SK-N-SH treated with all-trans-retinoic acid at 6 μM for 48 hours (cell line): ENCODE measurements at places on chromosomes 12 and 14.

- ATAC-seq = no peak
Measured at GRCh38 chr12:97118796-97119375, 211.8 kb downstream of the NEDD1 start.

GRCh38 chr12:19332196-19332595 lies 107.1 kb upstream of the AEBP2 start:
- no peak for ATAC-seq

DNA sequence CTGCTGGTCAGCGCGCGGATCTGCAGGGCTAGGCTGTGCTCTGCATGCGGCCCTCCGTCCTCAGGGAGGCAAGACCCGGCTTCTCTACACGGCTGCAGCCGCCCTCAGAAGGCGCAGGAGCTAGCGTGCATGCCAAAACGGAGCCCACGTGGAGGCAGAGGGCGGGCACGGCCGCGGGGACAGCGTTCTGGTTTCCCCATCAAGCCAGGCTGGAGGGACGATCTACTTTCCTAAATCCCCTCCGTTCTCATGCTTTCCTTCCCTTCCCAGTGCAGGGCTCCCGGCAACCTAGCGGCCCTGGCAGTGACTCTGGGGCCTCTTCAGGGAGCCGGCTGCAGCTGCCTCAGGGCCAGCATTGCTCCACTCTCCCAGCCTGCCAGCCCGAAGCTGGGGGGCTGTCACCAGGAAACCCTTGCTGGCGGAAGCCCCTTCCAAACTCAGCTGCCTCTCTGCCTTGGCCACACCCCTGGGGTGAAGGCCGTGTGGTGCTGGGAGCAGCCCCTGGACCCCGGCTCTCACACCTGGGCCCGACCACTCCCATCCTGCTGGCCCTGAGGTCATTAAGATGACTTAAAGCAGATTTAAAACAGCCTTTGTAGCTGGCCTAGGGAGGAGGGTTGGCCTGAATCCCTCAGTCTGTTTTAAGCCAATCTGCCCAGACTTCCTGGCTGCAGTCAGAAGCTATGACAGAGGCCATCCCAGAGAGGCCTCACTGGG lies 9.2 kb upstream of the GOLGA3 start:
- peak; percentile 13 for ATAC-seq

DNA sequence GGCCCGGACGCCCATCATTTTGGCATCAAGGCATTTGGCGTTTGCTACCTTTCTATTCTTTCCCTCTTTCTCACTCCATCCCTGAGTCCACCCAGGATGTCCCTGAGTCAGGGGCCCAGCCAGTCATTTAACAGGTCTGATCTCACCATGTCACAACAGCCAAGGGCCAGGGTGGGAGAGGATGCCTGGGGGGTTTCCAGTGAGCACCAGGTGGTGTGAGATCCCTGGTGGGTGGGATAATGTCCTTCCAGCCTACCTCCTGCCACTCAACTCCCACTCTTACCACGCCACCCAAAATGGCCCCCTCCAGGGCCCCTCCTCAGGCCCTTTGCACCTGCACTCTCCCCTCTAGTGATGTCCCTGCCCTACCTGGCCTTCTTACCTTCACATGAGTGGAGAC lies 310.8 kb downstream of the BCL11B start:
- ATAC-seq = no peak

DNA sequence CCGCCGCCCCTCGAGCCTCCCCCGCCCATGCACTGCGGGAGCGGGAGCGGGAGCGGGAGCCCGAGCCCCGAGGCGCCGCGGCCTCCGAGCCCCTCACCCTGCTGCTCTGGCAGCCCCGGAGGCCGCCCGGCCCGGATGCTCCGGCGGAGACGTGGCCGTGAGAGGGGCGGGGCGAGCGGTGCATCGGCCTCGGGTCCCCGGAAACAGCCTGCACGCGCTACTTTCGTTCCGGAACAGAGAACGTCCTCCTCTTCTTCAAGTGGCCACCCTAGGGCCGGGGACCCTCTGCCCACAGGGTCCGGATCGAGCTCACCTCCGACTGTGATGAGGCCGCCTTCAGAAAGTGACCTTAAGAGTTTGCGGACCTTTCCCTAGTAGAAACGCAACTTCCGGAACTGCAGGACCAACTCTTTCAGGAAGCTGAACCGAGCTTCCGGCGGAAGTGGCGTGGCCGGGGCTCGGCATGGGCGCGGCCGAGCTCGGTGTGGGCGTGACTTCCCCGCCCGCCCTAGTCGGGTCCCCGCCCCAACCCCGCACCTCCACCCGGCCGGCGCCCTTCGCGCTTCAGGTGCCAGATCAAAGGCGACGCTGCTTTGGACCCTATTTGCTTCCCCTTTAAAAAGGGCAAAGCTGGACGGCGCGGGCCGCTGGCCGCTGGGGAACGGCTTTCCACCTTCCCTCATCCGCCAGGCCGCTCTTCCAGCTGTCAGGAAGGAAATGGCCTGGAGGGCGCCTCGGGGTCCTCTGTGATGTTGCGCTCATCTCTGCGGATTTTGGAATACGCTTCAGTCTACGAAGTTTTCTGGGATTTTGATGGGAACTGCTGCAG lies at the start of gene GOLGA3:
TSS of gene GOLGA3 (minus strand) at position 164 of the 829 bp plus-strand sequence. CDS start 6,741 bp downstream, outside the sequence.
- ATAC-seq = peak; percentile 93

DNA sequence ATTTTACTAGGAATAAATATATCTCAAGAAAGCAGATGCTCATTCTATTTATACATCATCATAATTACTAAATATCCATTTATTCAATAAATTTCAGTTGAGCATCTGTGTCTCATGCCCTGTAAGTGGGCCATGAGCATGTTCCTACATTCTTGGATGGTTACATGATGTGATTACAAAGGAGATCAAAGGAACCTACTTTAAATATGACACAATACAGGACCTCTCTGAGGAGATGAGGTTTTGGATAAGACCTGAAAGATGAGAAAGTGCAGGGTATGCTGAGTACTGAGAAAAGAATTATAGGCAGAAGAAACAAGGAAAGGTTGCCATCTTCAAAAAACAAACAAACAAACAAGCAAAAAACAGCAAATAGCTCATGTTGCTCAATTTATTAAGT lies 105.4 kb upstream of the CNTN1 start:
- ATAC-seq = no peak

- no peak for ATAC-seq
Measured at GRCh38 chr14:104144911-104145825, 6.8 kb downstream of the KIF26A start.

GRCh38 chr12:120141336-120141735 lies 24.8 kb upstream of the RAB35 start:
- no peak for ATAC-seq

- ATAC-seq = no peak
Measured at GRCh38 chr12:91622981-91623380, 440.4 kb upstream of the DCN start.

- no peak for ATAC-seq
Measured at GRCh38 chr14:21204167-21205025, 48.5 kb upstream of the OR5AU1 start.

DNA sequence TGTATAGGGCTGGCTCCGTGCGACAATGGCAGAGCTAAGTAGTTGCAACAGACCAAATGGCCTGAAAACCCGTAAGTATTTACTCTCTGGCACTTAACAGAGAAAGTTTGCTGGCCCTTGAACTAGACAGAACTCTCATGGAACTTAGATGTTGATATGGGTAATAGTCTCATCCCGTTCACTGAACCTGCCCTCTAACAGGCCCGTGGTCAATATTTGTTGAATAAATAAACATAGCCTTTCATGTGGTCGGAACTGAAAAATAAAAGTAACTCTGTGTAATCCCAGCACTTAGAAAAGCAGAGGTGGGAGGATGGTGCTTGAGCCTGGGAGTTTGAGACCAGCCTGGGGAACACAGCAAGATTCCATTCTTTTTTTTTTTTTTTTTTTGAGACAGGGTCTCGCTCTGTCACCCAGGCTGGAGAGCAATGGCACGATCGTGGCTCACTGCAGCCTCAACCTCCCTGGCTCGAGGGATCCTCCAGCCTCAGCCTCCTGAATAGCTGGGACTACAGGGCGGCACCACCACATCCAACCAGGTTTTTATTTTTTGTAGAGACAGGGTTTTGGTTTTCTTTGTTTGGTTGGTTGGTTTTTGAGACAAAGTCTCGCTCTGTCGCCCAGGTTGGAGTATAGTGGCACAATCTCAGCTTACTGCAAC lies 29.7 kb downstream of the KDM2B start:
- ATAC-seq = no peak

GRCh38 chr14:23099212-23099861 lies 4.0 kb downstream of the C14orf119 start:
- no peak for ATAC-seq

DNA sequence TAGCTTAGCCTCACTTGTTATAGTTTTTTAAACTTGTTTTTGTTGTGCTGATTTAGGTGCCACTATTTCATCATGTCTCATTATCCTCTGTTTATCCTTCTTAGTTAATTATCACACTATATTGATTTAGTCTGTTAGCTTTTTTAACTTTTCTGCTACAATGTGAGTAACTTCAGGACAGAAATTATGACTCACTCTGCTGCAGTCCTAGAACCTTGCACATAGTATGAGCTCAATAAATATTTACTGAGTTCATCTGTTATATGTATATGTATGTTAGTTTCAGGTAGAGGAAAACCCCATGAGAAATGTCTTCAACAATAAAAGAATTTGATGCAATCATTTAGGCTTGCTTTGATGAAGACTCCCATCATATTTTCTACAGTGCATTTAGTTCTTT lies 224.3 kb upstream of the NAV3 start:
- ATAC-seq = no peak

DNA sequence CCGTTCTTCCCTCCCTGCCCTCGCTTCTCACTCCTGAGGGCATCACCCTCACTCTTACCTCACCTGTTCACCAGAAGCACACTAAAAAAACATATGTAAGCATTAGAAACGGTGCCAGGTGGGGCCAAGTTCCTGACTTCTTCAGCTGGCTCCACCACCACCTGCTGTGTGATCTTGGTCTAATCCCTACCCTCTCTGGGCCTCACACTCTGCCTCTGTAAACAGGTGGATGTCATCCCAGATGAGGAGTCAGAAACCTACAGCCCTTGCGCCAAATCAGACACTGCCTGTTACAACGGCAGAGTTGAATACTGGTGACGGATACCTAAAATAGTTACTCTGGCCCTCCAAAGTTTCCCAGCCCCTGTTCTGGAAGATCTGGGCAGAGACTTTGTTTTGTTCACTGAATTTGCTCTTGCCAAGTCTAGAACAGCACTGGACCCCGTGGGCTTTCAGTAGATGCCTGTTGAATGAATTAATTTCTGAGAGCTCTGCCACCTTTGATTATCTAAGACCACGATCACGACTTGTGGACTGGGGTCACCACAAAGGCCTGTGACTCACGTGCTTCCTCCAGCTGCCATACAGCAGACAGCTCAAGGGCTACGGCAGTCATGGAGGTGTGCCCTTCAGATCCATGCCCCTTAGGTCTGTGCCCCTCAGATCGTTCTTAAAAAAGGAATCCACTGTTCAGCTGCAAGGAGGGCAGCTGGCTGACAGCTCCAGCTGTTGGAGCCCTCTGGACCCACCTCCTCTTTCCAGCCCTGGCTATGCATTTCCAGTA lies 71.9 kb downstream of the GSC start:
- no peak for ATAC-seq

GRCh38 chr14:85617791-85618190 lies 87.8 kb downstream of the FLRT2 start:
- ATAC-seq = peak; percentile 93

DNA sequence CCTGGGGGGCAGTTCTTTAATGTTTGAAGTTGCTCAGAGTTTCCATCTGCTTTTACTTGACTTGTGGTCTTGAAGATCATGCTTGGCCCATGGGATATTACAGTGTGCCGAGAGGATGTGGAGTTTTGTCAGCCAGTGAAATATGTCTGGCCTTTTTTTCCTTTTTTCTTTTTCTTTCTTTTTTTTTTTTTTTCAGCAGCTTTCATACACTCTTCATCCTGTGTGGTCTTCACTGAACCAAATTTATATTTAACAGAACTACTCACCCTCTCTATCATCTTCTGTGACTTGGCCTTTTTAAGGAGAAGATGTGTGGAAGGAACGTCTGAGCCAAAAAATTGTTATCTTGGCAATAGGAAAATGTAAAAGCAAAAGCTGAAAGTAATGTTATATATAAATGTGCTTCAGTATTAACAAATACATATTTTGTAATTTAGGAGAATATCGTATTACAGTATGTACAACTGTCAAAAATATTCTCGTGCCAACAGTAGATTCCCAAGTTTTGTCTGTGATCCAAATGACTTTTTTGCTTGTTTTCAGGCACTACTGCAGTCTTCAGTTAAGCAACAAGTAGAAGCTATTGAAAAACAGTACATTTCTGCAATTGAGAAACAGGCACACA lies 200.6 kb downstream of the CCDC91 start:
- ATAC-seq = peak; percentile 26; the same call in 1 of the 3 replicates

DNA sequence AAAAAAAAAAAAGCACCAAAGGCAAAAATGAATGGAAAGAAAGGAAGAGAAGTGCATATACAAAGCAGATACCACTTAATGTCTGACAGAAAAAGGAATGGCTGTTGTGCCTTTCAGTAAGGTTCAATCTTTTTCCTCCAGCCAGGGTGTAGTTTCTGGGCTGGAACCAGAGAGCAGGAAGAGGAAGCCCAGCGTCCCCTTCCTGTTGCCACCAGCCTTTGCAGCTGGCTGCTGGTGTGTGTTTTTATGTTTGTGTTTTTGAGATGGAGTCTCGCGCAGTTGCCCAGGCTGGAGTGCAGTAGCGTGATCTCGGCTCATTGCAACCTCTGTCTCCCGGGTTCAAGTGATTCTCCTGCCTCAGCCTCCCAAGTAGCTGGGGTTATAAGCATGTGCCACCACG lies 64.6 kb upstream of the LTA4H start:
- no peak for ATAC-seq

DNA sequence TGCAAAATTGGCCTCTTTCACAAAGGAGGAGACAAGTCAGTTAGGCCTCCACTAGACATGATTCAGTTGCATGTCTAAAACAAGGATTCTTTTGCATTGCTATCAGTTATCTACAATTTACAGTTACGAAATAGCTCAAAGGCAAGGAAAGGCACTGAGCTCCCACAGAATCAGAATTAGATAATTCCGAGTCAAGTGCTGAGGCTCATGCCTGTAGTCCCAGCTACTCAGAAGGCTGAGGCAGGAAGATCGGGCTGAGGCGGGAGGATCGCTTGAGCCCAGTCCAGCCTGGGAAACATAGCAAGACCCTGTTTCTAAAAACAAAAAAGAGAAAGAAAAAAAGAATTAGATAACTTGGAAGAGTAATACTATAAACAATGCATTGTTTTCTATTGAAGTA lies 12.3 kb upstream of the RTRAF start:
- ATAC-seq = no peak

DNA sequence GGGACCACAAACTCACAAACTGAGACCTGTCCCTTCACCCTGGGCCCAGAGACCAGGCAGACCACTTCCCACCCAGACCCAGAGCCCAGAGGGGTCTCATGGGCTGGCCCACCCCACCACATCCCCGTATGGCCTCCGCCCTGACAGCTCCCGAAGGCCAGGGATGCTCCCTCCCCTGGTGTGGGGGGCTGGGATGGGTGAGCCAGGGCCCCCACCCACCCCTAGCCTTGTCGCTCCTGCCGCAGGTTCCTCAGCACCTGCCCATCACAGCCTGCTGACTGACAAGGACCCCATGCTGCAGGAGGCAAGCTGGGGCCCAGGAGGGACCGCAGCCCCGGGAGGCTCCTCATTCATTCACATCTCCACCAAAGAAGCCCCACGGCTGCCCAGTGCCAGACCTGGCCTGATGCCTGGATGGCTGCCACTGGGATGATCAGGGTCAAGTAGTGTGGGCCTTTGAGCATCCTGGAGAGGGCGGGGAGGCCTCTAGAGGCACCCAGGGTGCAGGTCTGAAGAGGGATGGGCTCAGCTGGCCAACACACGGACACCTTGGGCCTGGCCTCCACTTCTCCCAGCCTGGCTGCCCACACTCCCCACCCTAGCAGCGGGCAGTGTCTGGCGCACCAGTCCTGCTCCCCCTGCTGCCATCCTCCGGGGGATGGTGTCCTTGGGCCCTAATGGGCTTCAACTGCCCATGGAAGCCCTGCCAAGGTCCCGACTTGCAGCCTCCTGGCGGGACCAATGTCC lies 24.7 kb upstream of the GPR132 start:
- no peak for ATAC-seq
